ENCODE measurements at places on chromosomes 2 and 18. TPM values are rescaled to one million over a fixed set of nuclear protein-coding genes. Genes with fewer than 3 reads are reported as not detected.

Gene BOLA3
- 64.5 TPM for polyA plus RNA-seq

Gene BCL2
- polyA plus RNA-seq, result 2.0 TPM

Gene FOXI3
- polyA plus RNA-seq, result not detected

Gene CRYBA2
- polyA plus RNA-seq, result not detected

Gene ADAM17
- polyA plus RNA-seq, result 16.8 TPM

Gene PRKAG3
- polyA plus RNA-seq, result 0.01 TPM

Gene SH3BP4
- 12.0 TPM for polyA plus RNA-seq

Gene NTSR2
- not detected for polyA plus RNA-seq

Gene BIN1
- polyA plus RNA-seq, result 28.8 TPM

Gene PSTPIP2
- 7.5 TPM for polyA plus RNA-seq

Gene ASPRV1
- 0.94 TPM for polyA plus RNA-seq

Gene NT5DC4
- polyA plus RNA-seq, result 0.53 TPM

Gene MALL
- polyA plus RNA-seq, result 41.5 TPM

Gene CCDC141
- 2.1 TPM for polyA plus RNA-seq

Gene MAP2
- polyA plus RNA-seq, result 6.5 TPM

Gene SERPINB4
- polyA plus RNA-seq, result 1.0 TPM

Gene B3GNT7
- polyA plus RNA-seq, result 18.9 TPM

Gene CFC1
- polyA plus RNA-seq, result 1.3 TPM

Gene ADD2
- polyA plus RNA-seq, result 0.35 TPM

Gene IL1R2
- 902 TPM for polyA plus RNA-seq

Gene ALKAL2
- 31.3 TPM for polyA plus RNA-seq

Gene CYP1B1
- polyA plus RNA-seq, result 33.2 TPM

Gene C2orf15
- 2.7 TPM for polyA plus RNA-seq

Gene CGREF1
- 0.55 TPM for polyA plus RNA-seq

Gene CHRNG
- polyA plus RNA-seq, result not detected

Gene SPDYA
- 0.11 TPM for polyA plus RNA-seq

All from lung (tissue), 17 donors.